ENCODE measurements at places on chromosomes 16 and 17.

GRCh38 chr17:48589060-48589830, 796 bp downstream of the HOXB3 start:
- no peak for DNase-seq

GRCh38 chr16:54282202-54282927, 4.2 kb downstream of the IRX3 start:
- DNase-seq = no peak

- no peak for DNase-seq
Observed at GRCh38 chr16:38941-39892, 14.2 kb downstream of the POLR3K start.

GRCh38 chr16:2084895-2085625, 37.3 kb downstream of the TSC2 start:
- no peak for DNase-seq
